ENCODE measurements at places on chromosomes 12 and 14.
A peak's percentile ranks its signal among the peaks of the same experiment; 100 is the strongest.

GRCh38 chr14:71324767-71325272 is 417.6 kb downstream of the PCNX1 start:
- no peak for DNase-seq

GRCh38 chr12:11882301-11883019 is 188.3 kb upstream of the BCL2L14 start:
- no peak for DNase-seq

- DNase-seq = no peak
Measured at GRCh38 chr12:113469224-113469948, 2.3 kb downstream of the LHX5 start.

- DNase-seq = no peak
Measured at GRCh38 chr14:20002319-20002718, 356 bp downstream of the OR4Q2 start.

GRCh38 chr14:104900639-104901512 is 23.8 kb upstream of the PLD4 start:
- DNase-seq = no peak

GRCh38 chr12:68573406-68573805 is 37.3 kb upstream of the RAP1B start:
- DNase-seq = no peak

DNA sequence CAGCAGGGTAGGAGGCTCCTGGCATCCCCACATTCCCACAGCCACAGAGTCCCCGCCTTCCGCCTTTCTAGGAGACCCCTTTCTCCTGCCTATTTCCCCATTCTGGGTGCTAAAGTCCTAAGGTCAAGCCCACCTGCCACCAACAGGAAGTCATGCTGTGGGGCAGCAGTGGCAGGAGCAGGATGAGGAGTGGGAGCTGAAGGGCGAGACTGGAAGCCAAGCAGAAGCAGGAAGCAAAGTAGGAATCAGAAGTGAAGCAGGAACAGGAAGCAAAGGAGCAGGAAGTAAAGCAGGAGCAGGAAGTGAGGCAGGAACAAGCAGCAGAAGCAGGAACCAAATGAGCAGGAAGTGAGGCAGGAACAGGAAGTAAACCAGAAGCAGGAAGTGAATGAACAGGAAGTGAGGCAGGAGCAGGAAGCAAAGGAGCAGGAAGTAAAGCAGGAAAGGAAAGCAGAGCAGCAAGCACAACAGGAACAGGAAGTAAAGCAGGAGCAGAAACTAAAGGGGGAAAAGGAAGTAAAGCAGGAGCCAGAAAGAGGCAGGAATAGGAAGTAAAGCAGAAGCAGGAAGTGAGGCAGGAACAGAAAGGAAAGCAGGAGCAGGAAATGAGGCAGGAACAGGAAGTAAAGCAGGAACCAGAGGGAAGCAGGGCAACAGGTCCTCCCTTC is 38.3 kb upstream of the RIMBP2 start:
- no peak for DNase-seq

DNA sequence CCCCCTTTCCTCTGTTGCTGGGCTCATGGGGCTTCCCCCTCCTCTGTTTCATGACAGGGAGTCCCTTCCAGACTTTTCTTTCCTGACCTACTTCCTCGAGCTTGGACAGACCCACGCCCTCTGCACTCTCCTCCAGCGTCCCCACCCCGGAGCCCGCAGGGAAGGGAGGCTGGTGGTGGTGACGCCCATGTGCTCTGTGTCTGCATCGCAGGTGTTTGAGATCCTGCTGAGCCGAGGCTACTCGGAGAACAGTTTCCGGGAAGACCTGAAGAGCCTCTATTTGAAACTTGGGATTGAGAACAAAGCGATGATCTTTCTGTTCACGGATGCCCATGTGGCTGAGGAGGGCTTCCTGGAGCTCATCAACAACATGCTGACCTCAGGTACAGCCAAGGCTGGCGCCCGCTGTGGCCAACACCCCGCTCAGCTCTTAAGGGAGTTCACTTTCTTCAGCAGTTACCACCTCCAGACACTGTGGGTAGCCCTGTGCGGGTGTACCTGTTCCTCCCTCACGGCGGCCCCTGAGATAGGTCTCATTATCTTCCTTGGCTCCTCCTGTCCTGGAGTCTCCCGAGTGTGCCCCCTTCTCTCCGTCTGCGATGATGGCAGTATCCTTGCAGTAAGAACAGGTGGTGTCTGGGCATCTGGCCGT is 85.6 kb downstream of the CCDC92 start:
- no peak for DNase-seq

- no peak for DNase-seq
Measured at GRCh38 chr12:100995201-100995600, 200.6 kb downstream of the ANO4 start.

- no peak for DNase-seq
Measured at GRCh38 chr12:110351119-110351518, 52.4 kb downstream of the ANAPC7 start.

- peak; percentile 16 for DNase-seq
Measured at GRCh38 chr14:100305324-100306100, 732 bp downstream of the SLC25A29 start.

DNA sequence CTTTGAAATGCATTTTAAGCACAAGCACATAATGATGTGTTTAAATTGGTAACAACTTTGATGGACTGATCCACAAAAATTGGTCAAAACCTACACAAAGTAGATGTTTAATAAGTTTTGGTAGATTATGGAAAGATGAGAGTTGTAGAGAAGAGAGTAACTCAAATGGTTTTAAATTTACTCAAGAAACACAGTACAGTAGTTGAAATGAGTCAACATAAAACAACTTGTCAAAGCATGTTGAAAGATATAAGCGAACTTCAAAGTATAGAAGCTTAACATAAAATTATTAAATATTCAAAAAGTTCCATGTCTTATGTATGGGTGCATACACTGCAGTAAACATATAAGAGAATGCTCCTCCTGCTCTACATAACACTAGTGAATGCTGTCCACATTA is 49.4 kb downstream of the KITLG start:
- no peak for DNase-seq

GRCh38 chr14:39107591-39107996 is 4.6 kb upstream of the SEC23A start:
- DNase-seq = peak; percentile 71

DNA sequence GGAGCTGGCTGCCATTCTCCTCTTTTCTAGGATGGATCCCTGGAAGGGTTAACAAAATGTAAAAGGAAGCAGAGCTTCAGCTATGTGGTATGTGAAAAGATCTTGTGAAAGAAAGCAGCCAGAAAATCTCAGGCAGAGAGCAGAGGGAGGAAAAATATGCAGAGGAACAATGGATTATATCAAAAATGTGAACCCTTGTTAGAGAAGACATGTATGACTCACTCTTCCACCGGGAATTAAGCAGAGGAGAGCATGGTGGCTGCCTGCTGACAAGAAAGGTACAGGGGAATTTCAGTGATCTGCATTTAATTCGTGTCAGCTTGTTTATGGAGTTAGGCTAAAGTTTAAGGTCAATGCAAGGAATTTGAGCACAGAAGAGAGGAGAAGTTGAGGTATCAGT is 46.3 kb downstream of the KCNA1 start:
- DNase-seq = no peak

GRCh38 chr12:2759733-2760132 is 35.0 kb upstream of the FKBP4 start:
- no peak for DNase-seq

DNA sequence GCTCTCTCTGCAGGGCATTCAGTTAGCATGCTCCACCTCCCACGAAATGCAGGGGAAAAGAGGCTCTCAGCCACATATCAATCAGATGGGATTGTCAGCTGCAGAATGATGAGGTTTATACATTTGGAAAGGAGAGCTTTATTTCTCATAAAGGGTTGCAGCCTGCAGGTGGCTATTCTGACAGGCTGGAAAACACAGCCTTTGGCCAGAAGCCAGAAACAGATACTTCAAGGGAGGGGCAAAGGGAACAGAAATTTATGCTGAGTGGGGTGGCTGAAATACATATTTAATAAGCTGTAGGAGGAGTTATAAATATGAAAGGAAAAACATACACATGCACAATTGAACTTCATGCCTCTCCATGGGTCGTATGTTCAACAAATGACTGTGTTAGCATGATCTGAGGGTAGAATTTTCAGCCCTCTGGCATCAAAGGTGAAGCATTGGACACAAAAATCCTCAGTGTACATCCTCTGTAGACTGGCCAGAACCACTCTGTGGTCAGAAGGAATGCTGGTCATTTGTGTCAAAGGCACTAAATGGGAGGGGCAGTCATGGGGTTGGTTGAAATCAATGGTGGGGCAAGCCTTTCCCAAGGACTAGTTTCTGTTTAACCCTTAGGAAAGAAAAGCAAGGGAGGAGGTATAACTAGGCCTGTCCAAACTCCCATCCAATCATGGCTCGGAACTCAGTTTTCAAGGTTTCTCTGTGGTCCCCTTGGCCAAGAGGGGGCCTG is 62.4 kb downstream of the TMX1 start:
- peak; percentile 14 for DNase-seq

DNA sequence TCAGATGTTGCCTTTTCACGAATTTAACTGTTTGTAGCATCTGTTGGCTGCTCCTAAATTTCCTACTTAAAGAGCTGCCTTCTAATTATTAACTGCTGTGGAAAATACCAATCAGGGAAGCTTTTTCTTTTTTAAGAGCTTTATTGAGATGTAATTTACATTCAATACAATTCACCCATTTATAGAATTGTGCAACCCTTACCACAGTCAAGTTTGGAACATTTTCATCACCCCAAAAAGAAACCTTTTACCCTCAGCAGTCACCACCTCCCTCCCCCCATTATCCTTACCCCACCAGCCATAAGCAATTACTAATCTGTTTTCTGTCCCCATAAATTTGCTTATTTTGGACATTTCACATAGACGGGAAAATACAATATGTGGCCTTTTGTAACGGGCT is 1.4 kb downstream of the PCNX4 start:
- DNase-seq = no peak

GRCh38 chr14:69260861-69261564 is 1.1 kb downstream of the GALNT16 start:
- DNase-seq = no peak

- no peak for DNase-seq
Measured at GRCh38 chr14:98959410-98959809, 312.6 kb downstream of the BCL11B start.

DNA sequence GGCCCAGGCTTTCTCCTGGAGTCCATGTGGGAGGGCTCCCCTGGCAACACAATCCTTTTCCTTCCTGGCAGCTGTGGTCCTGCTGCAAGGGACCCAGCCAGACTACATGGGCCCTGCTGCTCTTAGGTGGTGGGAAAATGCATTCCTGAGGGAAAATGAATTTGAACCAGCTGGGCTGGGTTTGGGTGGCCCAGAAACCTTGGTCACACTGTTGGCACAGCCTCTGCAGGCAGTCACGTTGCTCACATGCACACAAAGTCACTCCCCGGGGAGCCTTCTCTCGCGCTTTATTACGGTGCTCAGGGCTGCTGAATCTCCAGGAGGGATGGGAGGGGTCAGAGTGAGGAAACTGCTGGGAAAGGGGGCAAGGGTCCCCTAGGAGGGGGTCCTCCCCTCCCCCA is 17.2 kb downstream of the PLEKHG3 start:
- no peak for DNase-seq

- DNase-seq = no peak
Measured at GRCh38 chr12:80165746-80166145, 66.4 kb downstream of the OTOGL start.

DNA sequence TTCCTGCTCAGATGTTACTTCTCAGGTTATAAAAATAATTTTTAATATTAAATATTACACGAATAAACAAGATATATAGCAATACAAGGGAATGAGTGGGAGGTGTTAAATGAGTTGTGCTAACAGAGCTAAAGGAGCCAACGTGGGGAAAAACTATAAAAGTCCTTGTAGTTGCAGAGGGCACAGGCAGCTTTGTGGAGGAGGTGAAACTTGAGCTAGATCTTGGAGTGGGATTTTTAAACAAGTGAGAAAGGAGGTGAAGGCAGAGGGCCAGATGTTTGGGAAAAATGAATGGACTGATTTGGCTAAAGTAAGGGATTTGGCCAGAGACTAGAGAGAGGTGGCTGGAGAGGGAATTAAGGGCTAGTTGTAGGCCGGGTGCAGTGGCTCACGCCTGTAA is 5.2 kb upstream of the FKBP11 start:
- no peak for DNase-seq

GRCh38 chr14:69643430-69644200 is 32.2 kb downstream of the SUSD6 start:
- peak; percentile 80 for DNase-seq

- no peak for DNase-seq
Measured at GRCh38 chr12:76997011-76997780, 68.2 kb downstream of the E2F7 start.

DNA sequence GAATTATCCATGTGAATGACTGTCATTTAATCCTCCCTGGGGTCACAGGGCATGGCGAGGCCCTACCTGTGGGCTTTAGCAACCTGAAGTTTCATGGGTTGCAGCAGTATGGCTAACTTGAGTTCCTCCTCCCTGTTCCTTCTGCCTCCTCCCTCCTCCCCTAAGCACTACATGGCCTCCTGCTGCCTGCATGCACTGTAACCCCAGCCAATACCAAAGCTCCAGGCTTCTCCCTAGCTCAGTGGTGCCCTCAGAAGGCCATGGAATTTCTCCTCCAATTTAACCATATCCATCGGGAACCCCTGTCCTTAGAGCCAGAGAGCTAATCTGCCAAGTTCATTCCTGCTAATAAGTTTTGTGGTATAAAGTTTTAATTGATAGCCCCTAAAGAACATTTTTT is 95.1 kb downstream of the NT5DC3 start:
- DNase-seq = no peak

DNA sequence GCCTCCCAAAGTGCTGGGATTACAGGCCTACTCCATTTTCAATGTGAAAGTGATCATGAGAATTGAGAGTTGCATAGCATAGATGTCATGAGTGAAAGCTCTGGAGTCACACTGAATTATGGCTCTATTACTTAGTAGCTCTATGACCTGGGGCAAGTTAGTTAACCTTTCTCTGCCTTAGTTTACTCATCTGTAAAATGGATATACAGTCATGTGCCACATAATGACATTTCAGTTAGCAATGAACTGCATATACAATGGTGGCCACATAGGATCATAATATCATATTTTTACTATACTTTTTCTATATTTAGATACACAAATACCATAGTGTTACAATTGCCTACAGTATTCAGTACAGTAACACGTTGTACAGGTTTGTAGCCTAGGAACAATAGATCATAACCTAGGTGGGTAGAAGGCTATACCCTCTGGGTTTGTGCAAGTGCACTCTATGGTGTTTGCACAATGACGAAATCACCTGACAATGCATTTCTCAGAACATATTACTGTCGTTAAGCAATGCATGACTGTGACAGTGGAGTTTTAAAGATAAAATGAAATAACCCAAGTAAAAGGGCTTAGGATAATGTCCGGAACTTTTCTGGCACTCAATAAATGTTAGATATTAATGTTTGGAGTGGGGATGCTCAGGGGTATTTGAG is 53.1 kb downstream of the ZFYVE26 start:
- no peak for DNase-seq

GRCh38 chr12:99529966-99530365 is 117.6 kb upstream of the GARIN6 start:
- DNase-seq = no peak
